ENCODE measurements at places on chromosomes 6 and 20.

GRCh38 chr6:32889533-32889932 lies 35.5 kb downstream of the PSMB9 start:
- no peak for DNase-seq

- no peak for DNase-seq
Measured at GRCh38 chr6:16953905-16954304, 147.9 kb upstream of the STMND1 start.

DNA sequence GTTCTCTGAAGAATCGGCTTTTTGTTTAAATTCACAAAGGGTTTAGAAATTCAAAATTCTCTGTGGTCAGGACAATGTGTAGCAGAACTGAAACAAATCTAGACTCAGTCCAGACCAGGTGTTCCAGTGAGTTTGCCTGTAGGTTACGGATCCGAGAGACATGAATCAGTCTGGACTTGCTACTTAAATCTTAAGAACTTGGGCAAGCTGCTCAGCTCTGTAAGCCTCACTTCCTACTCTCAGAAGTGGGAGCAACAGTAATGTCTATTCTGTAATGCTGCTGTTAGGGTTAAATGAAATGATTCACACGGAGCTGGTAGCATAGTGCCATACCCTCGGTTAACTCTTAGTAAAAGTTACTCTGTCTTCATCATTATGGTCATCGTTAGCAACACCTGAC lies 37.7 kb downstream of the HECA start:
- no peak for DNase-seq

- DNase-seq, result no peak
Measured at GRCh38 chr20:63957690-63958441, 1.6 kb upstream of the UCKL1 start.

GRCh38 chr6:122789182-122790027 lies at the start of gene SMPDL3A:
Gene SMPDL3A (plus strand): TSS chr6:122789258. CDS start chr6:122789347, 89 bp downstream.
- peak; percentile 87 for DNase-seq

GRCh38 chr6:133855991-133856370 lies 32.9 kb upstream of the TCF21 start:
- no peak for DNase-seq

GRCh38 chr6:100338090-100338489 lies 126.6 kb downstream of the SIM1 start:
- no peak for DNase-seq

DNA sequence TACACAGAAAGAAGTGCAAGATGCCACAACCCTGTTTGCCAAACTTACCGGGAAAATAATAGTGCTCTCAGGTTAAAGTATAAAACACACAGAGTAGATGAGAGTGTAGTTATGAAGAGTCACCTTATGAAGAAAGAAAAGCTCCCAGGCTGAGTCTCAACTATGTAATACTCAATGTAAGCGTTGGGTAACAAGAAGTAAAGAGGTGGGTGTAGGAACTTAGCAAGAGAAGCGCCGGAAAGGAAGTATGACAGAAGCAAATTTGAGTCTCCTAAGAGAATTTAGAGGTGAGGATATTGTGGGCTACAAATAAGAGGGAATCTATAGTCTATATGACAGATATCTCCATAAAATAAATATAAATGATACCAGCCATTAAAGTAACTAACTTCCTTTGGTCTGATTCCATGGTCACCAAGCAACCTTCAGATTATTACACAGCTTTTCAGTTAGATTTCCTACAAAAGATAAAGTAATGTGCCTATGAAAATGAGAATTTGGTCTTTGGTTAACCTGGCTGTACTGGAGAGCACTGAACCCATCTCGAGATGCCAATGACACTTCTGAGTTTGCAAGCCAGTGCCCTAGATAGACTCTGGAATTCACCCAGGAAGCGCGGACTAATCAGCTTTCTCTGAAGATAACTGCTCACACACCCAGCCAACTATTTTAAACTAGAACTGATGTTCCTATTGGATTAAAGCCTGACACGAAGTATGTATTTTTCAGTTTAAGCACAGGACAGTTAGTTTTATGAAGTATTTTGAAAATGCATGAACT lies 1.8 kb downstream of the TUBE1 start:
- DNase-seq, result no peak

DNA sequence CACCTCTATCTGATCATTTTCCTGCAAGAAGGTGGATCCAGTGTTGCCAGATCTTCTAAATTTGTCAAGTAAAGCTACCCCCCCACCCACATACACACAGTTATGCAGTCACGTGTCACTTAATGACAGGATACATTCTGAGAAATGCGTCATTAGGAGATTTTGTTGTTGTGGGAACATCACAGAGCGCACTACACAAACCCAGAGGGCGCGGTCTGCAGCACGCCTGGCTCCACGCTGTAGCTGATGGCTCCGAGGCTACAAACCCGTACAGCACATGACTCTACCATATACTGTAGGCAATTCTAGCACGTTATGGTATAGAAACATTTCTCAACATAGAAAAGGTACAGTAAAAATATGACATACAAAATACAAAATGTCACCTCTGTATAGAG lies 126.9 kb downstream of the SYCP2 start:
- no peak for DNase-seq

- no peak for DNase-seq
Measured at GRCh38 chr6:167164261-167164660, 6.5 kb upstream of the GPR31 start.

DNA sequence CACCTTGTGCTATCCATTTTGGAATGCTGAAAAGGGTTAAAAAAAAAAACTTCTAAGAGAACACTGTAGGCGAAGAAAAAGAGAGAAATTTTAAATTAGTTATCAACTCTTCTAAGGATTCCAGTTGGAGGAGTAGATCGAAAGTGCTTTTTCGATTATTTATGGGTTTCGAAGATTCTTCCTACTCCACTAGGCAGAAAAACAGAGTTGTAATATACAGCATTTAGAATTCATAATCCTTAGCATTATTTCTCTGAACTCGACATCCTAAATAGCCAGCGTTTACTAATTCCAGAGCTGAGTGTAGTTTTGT lies 817 bp upstream of the RNF217 start:
- DNase-seq, result no peak

- DNase-seq, result peak; percentile 33
Measured at GRCh38 chr20:37392441-37393195, 46.7 kb downstream of the SRC start.

- no peak for DNase-seq
Measured at GRCh38 chr20:58518387-58518786, 3.2 kb upstream of the APCDD1L start.

DNA sequence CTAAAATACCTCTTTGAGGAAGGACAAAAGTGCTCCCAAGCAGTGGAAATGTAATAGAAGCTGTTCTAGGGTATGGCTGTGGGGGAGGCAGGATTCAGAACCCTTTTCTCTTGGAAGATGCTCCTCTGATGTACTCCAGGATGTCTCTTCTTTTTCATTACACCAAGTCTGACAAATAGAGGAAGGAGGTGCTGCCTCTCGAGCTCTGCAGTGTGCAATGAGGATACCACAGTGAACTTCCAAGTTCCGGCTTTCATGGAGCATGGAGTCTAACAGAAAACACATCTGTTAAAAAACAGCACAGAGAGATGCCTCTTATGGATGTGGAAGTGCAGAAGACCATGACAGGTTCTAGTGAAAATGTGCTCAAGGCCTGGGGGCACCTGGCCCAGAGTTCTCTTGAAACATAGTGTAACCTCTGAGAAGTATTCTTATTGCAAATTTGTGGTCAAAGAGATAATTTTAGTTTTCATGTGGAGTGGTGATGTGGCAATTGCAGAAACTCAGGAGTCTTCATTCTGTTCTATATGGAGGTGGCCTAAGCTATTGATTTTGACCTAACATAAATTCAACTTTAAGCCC lies 362.0 kb upstream of the CITED2 start:
- DNase-seq, result no peak

DNA sequence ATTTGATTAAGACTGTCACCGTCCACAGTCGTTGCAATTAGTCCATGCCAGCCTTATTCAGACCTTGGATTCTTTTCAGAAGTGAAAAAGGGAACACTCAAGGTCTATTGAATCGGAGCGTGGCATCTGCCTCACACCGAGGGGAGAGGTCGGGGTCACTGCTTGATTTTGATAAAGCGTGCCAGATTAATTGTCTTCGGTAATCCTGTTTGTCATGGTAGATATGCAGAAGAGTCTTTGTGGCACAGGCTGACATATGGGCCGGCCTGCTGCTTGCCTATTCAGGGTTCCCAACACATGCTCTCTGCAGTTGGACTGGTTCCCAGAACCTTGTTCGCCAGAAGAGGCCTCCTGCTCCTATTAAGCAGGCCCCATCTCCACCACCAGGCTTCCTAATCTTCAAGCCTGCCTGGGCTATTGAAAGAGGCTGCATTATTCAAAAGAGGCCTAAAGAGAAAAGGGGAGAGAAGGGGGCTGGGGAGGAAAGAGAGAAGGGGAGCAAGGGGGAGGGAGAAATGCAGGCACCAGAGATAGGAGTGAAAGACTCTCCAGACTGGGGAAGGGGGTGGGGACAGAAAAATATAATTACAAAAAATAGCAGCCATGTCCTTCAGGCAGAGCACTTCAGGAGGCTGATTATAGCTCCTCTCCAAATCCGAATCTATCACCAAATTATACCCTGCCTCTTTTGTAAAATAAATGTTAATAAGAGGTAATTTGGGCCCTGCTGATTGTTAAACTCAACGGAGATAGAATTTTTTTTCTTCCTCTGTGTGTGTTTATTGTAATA lies 611.3 kb downstream of the HDGFL1 start:
- DNase-seq, result no peak

GRCh38 chr20:39103732-39104131 lies 141.6 kb downstream of the DHX35 start:
- no peak for DNase-seq

DNA sequence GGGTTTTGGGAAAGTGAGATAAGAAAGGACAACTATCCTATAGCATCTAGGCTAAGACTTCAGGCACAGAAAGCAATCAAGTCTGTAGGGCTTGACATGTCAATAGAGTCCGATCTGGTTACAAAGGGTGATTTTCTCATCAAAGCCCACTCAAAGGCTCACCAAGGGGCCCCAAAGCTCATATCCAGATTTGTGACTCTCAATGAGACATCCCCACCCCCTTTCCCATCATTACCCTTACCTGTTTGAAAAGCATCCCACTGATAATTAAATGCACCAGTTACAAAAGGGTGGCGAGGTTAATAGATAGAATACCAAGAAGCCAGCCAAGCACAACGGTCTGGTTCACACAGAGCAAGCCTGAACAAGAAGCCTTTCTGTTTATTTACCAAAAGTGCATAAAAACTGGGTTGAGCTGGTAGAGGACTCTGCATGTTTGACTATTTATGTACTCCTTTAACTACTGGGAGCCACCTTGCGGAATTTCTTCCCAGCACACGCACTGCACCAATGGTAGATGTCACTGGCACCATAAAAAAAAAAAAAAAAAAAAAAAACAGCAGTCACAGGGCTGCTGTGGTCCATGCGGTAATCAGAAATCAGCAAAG lies 6.1 kb downstream of the JAG1 start:
- DNase-seq, result no peak

DNA sequence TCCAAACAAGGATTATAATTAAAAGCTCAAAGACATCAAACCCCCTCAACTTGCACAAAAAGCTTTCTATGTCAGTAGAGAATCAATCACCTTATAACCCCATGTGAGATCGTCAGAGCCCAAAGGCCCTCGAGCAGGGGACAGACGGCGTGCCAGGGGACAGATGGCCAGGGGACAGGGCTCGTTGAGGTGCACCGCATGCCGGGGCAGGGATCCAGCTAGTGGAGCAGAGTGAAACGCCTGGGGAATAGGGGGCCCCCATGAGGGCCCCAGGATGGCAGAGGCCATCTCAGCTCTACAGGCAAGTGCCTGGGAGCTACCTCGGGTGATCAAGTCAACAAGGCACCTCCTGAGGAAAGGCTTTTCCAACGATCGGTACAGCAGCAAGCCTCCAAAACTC lies 28.6 kb downstream of the DIDO1 start:
- no peak for DNase-seq

GRCh38 chr6:127186889-127187288 lies 68.4 kb downstream of the RSPO3 start:
- DNase-seq, result peak; percentile 67

- DNase-seq, result no peak
Measured at GRCh38 chr6:108807928-108808327, 40.3 kb upstream of the ARMC2 start.

DNA sequence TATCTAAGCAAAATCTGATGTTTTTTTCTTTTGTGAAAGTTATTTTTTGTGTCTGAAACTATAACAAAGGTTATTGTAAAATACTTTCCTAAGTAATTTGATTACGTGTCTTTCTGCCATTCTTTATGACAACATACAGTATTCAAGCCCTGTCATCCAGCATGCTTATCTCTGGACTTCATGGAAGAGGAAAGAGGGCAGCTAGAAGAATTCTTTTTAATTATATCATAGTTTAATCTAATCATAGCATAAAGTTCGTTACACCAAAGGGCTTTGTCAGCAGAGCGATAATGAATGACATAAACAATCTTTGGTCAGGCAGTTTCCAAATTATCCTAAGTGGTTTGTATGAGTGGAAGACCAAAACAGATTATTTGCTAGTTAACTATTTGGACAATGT lies 3.5 kb downstream of the ENPP3 start:
- DNase-seq, result no peak

- DNase-seq, result no peak
Measured at GRCh38 chr20:53419693-53420460, 173.8 kb downstream of the ZNF217 start.

GRCh38 chr6:35547676-35548075 lies 35.0 kb upstream of the TULP1 start:
- DNase-seq, result no peak

DNA sequence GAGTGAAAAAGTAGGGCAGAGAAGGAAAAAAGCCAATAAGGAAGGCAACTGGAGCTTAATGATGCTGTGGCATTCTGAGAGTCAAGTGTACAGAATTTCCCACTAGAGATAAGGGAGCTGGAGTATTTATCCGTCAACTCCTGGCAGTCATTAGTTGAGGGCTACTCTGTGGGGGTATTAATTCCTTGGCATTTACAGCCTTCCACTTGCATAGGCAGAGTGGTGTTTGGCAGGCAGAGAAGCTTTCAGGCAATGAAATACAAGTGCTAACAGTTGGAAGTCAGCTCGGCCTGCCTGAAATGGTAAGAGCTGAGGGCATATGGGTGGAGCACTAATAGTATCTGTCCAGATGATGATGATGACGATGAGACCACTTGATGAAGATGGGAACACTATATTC lies 207.3 kb upstream of the FLRT3 start:
- no peak for DNase-seq

- no peak for DNase-seq
Measured at GRCh38 chr6:6981681-6982322, 126.0 kb upstream of the RREB1 start.

GRCh38 chr20:13692802-13693736 lies 54.3 kb upstream of the TASP1 start:
- no peak for DNase-seq

DNA sequence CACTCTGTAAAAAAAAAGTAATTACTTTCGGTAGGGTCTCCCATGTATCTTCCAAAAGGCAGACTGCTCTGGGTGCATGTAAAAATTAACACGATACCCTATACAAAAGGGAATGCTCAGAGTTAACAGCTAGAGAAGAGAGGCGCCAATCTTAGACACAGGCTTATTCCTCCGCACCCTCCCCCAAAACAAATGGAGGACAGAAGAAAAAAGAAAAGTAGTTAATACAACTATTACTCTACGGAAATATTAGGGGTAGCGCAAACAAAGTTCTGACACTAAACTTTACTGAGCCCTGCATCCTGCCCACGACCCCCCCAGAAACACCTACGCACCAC lies 331 bp upstream of the UFL1 start:
- no peak for DNase-seq

GRCh38 chr6:90442366-90442765 lies 144.5 kb downstream of the MAP3K7 start:
- no peak for DNase-seq

Measured in aorta (tissue), 5 donors.